Posterior cingulate gyrus (tissue), 11 donors: ENCODE measurements at places on chromosomes 7 and 10.

GRCh38 chr10:111119637-111120036 is 42.8 kb downstream of the ADRA2A start:
- DNase-seq, result no peak

GRCh38 chr10:84593506-84593905 is 265.1 kb downstream of the CCSER2 start:
- no peak for DNase-seq

GRCh38 chr10:44281089-44281613 is 103.7 kb downstream of the CXCL12 start:
- DNase-seq, result no peak

GRCh38 chr10:70652761-70653657 is 19.3 kb upstream of the ADAMTS14 start:
- no peak for DNase-seq

DNA sequence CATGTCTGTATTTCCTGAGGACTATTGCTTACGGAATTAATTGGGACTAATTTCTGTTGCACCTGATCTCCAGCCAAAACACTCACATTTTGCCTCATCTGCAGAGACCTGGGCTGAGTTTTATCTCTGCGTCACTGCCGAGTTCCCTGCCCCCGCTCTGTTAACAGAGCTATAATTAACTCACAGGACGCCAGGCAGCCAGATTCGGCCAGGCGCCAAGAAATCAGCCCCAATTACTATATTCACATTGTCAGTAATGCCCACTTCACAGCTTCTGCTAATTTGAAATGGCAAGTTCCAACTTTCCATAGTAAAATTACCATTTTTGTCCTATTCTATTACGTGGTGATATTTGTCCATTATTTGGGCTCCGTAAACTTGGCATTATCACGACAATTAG is 130.5 kb downstream of the CUX1 start:
- DNase-seq, result peak; percentile 86

GRCh38 chr7:18859318-18859717 is 258.1 kb downstream of the TWIST1 start:
- no peak for DNase-seq

GRCh38 chr10:53918755-53919154 is 882.3 kb downstream of the PCDH15 start:
- DNase-seq, result no peak

GRCh38 chr10:71747551-71748523 is 25.5 kb downstream of the VSIR start:
- DNase-seq, result peak; percentile 78

- DNase-seq, result no peak
Observed at GRCh38 chr10:61120805-61121204, 176.8 kb upstream of the RHOBTB1 start.

DNA sequence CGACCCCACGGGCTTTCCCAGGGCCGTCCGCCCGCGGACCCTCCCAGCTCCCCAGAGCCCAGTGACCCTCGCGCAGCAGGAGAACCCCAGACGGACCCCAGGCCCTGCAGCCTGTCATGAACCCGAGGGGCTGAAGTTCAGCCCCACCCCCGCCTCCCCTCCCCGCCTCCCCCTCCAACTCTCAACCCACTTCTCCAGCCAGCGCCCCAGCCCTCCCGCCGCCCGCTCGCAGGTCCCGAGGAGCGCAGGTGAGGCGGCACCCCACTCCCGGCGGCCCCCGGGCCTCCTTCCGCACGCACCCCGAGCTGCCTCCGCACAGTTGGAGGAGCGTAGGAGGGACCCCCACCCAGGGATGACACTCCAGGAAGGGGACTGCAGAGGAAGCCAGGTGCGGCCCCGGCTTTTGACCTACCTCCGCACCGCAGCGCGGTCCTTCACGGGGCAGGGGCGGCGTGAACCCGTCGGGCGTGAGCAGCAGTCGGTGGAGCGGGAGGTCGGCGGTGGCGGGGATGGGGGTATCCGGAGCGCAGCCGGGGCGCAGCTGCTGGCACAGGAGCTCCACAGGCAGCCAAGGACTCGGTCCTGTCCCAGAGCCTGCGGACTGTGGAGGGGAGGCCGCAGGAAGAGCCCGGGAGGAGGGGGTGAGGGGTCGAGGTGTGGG is at the start of gene TMEM176A:
TSS of gene TMEM176A (plus strand) at position 189 of the 661 bp plus-strand sequence. CDS start 782 bp downstream, outside the sequence.
- DNase-seq, result no peak

GRCh38 chr10:110507346-110507745 is 9.6 kb downstream of the DUSP5 start:
- no peak for DNase-seq

- no peak for DNase-seq
Observed at GRCh38 chr10:98106531-98106930, 27.9 kb upstream of the R3HCC1L start.

DNA sequence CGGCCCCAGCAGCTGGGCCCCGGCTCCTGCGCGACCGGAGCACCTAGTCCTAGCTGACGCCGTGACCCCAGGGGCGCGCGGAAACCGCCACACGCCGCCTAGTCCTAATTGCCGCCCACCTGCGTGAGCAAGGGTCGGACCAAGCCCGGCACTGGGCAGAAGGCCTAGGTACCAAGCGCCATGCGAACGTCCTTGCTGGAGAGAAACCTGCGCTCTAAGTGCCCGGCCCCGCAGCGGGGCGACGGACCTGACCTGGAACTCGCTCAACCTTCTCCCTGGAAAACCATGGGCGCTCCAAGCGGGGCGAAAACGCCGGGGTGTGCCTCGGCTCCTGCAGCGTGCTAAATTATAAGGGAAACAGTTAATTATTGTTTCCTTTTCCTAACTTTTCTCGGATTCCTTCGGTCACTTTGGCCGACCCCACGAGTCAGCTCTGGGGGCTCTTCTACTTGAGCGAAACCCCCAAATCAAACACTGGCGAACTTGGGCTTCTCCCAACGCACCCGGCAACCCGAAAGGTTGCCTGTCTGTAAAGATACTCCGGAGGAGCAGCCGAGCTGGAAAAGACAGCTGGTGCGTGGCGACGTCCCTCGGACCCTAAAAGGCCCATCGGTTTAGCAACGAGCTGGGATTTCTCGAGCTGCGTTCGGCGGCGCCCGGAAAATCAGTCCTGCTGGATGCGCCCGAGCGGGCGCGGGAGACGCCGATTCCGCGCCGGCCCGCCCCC is 5.3 kb upstream of the EBF3 start:
- no peak for DNase-seq

DNA sequence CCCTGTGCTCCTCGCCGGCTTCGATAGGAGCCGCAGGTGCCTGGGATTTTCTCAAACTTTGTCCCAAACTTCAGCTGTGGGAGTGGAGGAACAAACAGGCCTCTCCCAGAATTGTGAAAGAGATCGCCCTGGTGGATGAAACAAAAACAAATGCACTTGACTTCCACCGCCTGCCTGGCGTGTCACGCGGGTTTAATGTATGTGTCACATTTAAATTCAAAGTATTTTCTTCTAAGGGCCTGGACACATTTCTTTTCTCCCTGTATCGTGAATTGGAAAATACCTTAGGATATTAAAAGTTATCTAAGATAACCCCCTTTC is 694 bp upstream of the WASL start:
- no peak for DNase-seq

- no peak for DNase-seq
Observed at GRCh38 chr7:46168671-46169383, 247.8 kb upstream of the IGFBP3 start.
